Fibroblast of lung (primary cell): ENCODE measurements at places on chromosomes 13 and 19.

- peak; percentile 96 for DNase-seq
- no peaks in the 10 kb centered on the region for H3K36me3 ChIP-seq
- no peaks in the 10 kb centered on the region for H3K4me1 ChIP-seq
- no peaks in the 10 kb centered on the region for H3K27me3 ChIP-seq
- H3K27ac ChIP-seq: peak overlapping the region; percentile 48
These were observed 1227.1 kb downstream of the SLITRK1 start for GRCh38 chr13:82654861-82655855.

DNA sequence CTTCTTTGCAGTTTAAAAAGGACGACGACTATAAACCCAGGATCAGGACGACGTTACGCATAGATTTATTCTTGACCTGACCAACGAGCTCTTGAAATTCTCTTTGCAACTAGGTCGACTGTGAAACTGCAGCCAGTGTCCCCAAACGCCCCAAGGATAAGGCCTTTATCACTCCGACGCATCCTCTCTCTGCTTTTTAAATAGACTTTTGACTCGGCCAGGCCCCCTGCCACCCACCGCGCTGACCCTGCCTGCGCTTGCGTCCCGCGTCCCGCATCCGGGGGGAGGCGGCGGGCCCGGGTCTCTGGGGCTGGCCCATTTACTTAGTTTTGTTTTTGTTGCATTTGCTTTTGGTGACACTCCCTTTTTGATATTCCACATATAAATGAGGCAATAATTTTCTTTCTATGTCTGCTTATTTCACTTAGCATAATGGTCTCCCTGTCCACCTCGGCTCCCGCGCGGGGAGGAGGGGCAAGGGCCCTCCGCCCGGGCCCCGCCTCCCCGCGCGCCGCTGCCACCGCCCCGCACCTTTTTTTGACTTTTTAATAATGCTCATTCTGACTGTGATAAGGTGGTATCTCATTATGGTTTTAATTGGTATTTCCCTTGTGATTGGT, 17.4 kb downstream of the RB1 start:
- no peaks in the 10 kb centered on the region for H3K4me1 ChIP-seq
- peaks cover 15% of the 10 kb centered on the region for H3K36me3 ChIP-seq
- peak overlapping the region; percentile 38 for H3K4me3 ChIP-seq
- no peaks in the 10 kb centered on the region for H3K27me3 ChIP-seq

- H3K27me3 ChIP-seq: no peaks in the 10 kb centered on the region
- H3K27ac ChIP-seq: no peak overlapping the region
- H3K4me1 ChIP-seq: no peaks in the 10 kb centered on the region
- H3K36me3 ChIP-seq: no peaks in the 10 kb centered on the region
- DNase-seq: no peak
- H3K4me3 ChIP-seq: no peak overlapping the region
These were observed 22.6 kb downstream of the ELF1 start for GRCh38 chr13:40996426-40997092.

DNA sequence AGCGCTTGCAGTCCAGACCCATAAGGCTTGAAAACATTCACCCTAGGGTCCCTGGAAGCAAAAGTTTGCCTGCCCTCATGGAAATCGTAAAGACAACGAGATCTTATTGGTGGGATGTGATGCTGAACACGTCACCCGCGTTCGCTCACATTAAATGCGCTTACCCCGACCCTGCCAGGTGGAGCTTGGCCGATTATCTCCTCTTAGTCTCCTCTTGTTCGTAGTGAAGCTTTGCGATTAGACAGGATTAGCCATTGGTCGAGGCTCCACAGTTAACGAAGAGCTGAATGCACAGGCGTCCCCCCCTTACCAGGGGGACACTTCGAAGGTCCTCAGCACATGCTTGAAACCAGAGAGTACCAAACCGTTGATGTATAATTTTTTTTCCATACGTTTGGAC, 16.0 kb upstream of the KDM4B start:
- no peak for DNase-seq
- peaks cover 11% of the 10 kb centered on the region for H3K36me3 ChIP-seq
- H3K27me3 ChIP-seq: no peaks in the 10 kb centered on the region
- H3K4me1 ChIP-seq: no peaks in the 10 kb centered on the region

GRCh38 chr19:33292595-33293254, 9.6 kb downstream of the CEBPA start:
- H3K4me3 ChIP-seq: no peak overlapping the region
- peaks cover 2% of the 10 kb centered on the region for H3K4me1 ChIP-seq
- H3K27me3 ChIP-seq: peaks cover 5% of the 10 kb centered on the region
- no peak overlapping the region for H3K27ac ChIP-seq

DNA sequence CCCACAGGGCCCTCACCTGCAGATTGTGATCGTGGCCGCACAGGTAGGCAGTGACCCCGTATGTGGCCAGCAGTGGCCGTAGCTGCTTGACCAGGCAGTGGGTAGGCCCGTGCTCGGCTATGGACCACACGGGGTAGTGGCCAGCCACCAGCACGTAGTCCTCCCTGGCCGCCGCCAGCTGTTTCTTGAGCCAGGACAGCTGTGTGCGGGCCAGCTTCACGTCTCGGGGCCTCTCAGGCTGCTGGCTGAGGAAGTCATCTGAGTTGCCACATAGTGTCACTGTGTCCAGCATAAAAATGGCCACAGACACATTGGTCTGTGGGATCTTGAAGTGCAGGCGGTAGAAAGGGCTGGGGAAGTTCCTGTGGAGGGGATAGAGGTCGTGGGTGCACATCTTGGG, 1.2 kb downstream of the ACP5 start:
- DNase-seq: no peak
- H3K27me3 ChIP-seq: peaks cover 3% of the 10 kb centered on the region
- H3K36me3 ChIP-seq: no peaks in the 10 kb centered on the region
- H3K4me1 ChIP-seq: peaks cover 2% of the 10 kb centered on the region

DNA sequence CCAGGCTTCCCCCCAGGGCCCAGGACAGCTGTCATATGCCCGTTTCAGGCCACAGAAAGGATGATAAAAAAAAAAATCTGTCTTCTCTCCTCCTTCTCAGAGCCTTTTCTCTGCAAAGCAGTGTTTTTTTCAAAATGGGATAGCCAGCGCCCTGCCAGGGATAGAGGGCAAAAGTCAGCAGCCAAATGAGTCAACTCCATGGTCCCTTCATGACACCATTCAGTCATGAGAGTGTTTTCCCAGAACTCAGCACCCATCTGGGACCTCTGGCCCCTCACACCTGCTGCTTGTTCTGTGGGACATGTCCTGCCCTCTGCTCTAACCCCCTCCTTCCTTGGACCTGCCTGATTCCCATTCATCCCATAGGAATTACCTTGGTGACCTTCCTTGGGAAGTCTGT, 95.0 kb downstream of the CYSLTR2 start:
- no peak overlapping the region for H3K27ac ChIP-seq
- DNase-seq: peak; percentile 63
- no peak overlapping the region for H3K4me3 ChIP-seq
- no peaks in the 10 kb centered on the region for H3K27me3 ChIP-seq
- no peaks in the 10 kb centered on the region for H3K36me3 ChIP-seq
- peaks cover 11% of the 10 kb centered on the region for H3K4me1 ChIP-seq

DNA sequence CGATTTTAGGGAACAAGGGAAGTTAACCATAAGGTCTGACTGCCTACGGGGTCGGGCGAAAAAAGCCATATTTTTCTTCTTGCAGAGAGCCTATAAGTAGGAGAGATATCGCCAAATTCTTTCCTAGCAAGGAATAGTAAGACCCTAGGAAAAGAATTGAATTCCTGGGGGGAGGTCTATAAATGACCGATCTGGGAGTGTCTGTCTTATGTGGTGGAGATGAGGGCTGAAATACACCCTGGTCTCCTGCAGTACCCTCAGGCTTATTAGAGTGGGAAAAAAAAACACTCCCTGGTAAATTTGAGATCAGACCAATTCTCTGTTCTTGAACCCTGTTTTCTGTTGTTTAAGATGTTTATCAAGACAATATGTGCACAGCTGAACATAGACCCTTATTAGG, 447.5 kb upstream of the ATXN8OS start:
- no peak overlapping the region for H3K4me3 ChIP-seq
- no peaks in the 10 kb centered on the region for H3K4me1 ChIP-seq

- no peaks in the 10 kb centered on the region for H3K27me3 ChIP-seq
- no peak overlapping the region for H3K27ac ChIP-seq
- peaks cover 7% of the 10 kb centered on the region for H3K4me1 ChIP-seq
- peak; percentile 90 for DNase-seq
- H3K4me3 ChIP-seq: no peak overlapping the region
These were observed 212.5 kb upstream of the IRS2 start for GRCh38 chr13:109998684-109999533.
